ENCODE measurements at places on chromosomes 2 and 18. TPM values are rescaled to one million over a fixed set of nuclear protein-coding genes. Genes with fewer than 3 reads are reported as not detected.
A peak's percentile ranks its signal among the peaks of the same experiment; 100 is the strongest.

DNA sequence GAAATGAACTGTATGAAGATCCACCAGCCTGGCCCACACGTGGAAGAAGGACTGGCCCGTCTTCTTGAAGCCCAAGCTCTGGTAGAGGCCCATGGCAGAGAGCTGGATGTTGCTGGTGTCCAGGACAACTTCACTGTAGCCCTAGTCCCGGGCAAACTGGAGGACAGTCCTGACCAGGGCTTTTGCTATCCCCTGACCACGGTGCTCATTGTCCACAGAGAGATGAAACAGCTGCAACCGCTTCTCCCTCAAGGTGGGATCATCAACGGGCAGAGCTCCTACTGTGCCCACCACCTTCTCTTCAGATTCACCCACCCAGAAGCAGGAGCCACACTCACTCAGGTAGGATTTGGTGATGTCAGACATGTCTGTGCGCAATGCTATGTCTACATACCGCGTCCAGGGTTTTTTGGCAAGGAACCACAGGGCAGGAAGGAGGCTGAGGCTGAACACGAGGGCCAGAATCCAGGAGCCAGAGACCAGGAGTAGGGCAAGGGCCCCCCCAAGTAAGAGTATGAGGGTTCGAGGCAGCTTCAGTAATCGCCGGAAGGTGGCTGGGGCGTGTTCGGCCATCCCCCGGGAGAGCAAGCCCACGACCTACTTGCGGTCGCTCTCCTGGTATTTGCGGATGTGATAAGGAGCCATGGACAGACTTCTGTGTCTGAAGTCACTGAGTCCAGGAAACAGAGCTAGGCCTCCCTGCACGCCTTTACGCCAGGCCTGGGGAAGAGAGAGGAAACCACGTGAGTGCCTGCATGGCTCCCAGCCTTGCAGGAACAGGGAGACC, 36.3 kb downstream of the TPRKB start:
- DNase-seq: no peak

- DNase-seq: no peak
Measured at GRCh38 chr2:97857553-97857952, 138.2 kb downstream of the TMEM131 start.

- no peak for DNase-seq
Measured at GRCh38 chr2:157431176-157431575, 12.7 kb downstream of the CYTIP start.

Gene TUBB8B
- total RNA-seq: not detected

Gene IL1B
- total RNA-seq: not detected

DNA sequence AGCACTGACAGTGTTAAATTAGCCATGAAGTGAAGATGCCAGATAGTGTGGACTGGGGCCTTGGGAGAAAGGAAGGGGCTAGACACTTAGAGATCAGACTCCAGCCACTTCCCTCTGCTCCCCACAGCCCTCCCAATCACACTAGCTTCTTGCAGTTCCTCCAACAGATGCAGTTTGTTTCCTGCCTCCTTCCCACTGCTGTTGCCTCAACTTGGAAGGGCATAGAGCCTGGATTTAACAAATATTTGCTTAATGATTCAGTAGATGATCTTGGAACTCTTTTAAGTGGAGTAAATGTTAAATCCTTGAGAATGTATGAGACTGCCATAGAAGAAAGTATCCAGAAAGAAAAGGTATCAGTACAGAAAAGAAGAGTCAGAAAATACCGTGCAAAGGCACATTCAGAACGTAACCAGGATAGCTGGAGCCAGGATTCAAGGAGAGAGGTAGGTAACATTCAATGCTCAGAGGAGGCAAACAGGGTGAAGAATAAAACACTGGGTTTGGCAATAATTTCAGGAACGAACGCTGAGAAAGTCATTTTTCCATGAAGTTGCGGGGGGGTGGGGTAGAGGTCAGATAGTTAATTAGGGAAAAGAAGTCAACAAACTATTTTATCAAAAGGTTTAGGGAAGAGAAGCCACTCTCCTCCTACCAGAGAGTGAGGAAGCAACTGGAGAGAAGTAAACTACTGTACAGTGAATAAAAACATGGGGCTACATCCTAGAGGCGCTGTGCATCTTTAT, 1.3 kb upstream of the BZW1 start:
- DNase-seq: no peak

DNA sequence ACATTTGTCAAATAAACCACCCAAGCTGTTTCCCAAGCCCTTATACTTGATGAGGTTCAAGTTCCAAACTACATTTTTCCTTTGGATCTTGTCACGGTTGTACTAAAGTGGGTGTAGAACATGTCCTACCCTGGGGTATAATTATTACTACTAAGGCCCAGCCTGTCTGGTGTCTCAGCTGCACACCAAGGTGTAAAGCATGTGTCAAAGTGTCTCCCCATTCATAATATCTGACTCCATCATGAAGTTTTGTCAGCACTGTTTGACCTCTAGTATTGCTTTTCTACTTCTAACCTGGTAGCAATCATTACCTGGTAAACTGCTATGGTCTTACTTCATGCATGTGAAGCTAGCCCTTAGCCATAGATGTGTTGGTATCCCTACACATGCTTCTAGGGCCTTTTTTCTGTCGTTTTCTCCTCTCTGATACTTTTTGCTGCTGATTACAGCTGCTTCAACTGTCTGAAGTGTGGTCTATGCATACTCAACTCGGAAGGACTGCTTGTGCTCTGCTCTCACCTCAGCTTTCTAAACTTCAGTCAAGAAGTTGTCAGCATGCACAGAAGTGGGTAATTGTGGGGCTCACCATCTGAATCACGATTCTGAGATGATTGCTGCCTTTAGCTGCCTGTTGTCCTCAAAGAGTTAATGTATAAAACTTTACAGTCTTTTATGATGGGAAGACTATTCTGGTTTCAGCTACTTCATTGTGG, 445.7 kb upstream of the TRIB2 start:
- DNase-seq: peak; percentile 72

Gene CD8B
- total RNA-seq: 296 TPM

GRCh38 chr18:48330016-48330991, 78.9 kb downstream of the ZBTB7C start:
- DNase-seq: no peak

Gene SLC4A3
- not detected for total RNA-seq

DNA sequence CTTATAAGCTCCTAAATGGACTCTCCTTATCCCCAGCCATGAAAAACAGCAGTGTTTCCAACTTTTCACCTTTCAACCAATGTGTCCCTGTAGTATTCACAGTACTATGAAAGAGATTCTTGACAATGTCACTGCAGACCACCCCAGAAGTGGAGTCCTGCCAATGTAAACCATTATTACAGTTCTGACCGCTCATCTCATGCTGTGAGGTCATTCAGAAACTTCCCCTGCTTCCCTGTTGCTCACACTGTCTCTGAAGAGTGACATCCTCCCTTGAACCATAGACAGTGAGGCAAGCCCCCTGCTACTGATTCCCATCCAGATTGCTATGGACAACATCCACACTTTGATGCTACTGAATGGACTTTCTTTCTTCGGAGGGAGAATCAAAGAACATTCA, 1523.7 kb upstream of the ACVR2A start:
- DNase-seq: no peak

- DNase-seq: no peak
Measured at GRCh38 chr18:13414521-13414920, 196.0 kb downstream of the LDLRAD4 start.

- no peak for DNase-seq
Measured at GRCh38 chr18:57352761-57353136, 392 bp downstream of the ST8SIA3 start.

- DNase-seq: no peak
Measured at GRCh38 chr2:16120591-16121180, 180.3 kb downstream of the MYCN start.

- DNase-seq: no peak
Measured at GRCh38 chr2:63594660-63595059, 5.9 kb downstream of the MDH1 start.

GRCh38 chr2:15119722-15120175, 441.4 kb downstream of the NBAS start:
- DNase-seq: no peak

DNA sequence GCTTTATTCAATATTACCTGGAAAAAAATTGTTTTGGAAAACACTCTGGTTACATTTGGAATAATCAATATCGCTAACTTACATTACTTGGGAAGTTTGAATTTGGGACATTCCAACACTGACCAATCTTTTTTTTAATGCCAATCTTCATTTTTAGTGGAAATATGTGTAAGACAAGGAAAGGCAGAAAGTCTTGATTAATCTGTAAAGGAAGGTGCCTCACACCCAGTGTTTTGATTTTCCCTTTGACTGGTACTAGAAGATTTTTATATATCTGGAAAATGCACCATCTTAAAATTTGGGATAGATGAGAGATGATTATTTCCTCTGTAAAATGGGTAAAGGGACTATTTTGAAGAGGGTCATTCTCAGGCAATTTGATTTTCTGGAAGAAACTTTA, 879.2 kb upstream of the ZEB2 start:
- no peak for DNase-seq

- DNase-seq: no peak
Measured at GRCh38 chr18:42778024-42778423, 337.5 kb downstream of the RIT2 start.

Gene AGXT
- total RNA-seq: not detected

- DNase-seq: no peak
Measured at GRCh38 chr2:197298609-197299008, 12.0 kb downstream of the ANKRD44 start.

DNA sequence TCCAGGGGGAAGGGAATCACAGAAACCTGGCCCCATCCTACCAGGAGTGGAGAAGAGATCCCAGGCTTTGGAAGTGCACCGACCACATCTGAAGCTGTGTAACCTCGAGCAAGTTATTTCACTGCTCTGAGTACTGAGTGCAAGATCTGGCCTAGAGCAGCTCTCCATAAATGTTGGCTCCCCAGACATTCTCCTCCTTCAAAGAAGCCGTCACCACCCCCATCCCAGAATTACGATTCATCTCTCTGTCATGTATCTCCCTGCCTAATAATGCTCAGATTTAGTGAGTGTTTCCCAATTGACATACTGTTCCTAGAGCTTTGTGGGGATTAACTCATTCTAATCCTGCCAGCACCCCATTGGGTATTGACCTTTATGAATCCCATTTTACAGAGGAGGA, 51.7 kb downstream of the TNS1 start:
- no peak for DNase-seq

Gene UGT1A4
- total RNA-seq: not detected

GRCh38 chr2:85394261-85394681, 15.9 kb downstream of the CAPG start:
- no peak for DNase-seq

Gene MAP3K19
- not detected for total RNA-seq

GRCh38 chr18:73563345-73563744, 584.3 kb downstream of the FBXO15 start:
- DNase-seq: no peak
